ENCODE measurements at places on chromosomes 3 and 15.

- DNase-seq = no peak
Measured at GRCh38 chr3:155504682-155505081, 211.2 kb upstream of the STRIT1 start.

DNA sequence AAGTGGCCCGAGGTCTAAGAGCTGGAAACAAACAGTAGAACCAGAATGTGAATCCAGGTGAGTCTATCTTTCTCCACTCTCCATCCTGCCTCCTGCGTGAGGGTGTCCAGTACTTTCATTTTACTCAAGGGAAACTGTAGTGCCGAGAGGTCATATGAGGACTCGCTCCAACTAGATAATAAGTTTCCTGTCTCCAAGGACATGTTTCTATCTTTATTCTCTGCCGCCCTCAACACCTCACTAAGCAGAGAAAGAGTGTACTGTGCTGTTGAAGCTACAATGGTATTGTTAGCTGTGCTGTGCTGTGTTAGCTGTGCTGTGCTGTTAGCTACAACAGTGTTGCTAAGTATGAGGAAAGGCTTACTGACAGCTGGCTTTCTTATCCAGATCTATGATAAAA lies 137.9 kb upstream of the COL8A1 start:
- DNase-seq = no peak

- DNase-seq = no peak
Measured at GRCh38 chr3:171873580-171873979, 30.4 kb downstream of the TMEM212 start.

GRCh38 chr3:71063773-71064290 lies 519.7 kb downstream of the FOXP1 start:
- no peak for DNase-seq

GRCh38 chr3:61154457-61155198 lies 96.6 kb downstream of the FHIT start:
- no peak for DNase-seq

DNA sequence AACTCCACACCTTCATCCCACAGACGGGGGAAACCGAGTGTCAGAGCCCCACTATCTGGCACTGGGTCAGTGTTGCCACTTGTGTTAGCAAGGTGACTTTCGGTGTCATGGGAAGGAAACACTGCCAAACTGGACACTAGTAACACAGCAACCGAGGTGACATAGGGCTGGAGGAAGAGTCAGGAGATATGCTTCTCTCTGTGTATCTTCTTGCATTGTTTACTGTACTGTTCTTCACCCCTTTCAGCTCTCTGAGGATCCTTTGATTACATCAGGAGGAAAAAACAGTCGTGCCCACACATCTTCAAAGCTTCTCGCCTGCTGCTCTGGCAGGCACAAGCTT lies 109.4 kb upstream of the RAD18 start:
- no peak for DNase-seq

- no peak for DNase-seq
Measured at GRCh38 chr15:62934236-62934971, 108.1 kb upstream of the TPM1 start.

DNA sequence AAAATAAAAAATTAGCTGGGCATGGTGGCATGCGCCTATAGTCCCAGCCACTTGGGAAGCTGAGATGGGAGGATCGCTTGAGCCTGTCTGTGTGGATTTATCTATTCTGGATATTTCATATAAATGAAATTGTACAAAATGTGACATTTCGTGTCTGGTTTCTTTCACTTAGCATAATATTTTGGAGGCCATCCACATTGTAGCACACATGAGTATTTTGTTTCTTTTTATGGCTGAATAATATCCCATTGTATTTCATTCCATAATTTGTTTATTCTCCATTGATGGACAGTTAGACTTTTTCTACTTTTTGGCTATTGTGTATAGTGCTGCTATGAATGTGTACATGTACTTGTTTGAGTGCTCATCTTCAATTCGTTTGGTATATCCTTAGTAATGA lies 52.9 kb upstream of the DYNC1LI1 start:
- DNase-seq = no peak

- DNase-seq = no peak
Measured at GRCh38 chr15:60551781-60552161, 72.8 kb upstream of the ICE2 start.

DNA sequence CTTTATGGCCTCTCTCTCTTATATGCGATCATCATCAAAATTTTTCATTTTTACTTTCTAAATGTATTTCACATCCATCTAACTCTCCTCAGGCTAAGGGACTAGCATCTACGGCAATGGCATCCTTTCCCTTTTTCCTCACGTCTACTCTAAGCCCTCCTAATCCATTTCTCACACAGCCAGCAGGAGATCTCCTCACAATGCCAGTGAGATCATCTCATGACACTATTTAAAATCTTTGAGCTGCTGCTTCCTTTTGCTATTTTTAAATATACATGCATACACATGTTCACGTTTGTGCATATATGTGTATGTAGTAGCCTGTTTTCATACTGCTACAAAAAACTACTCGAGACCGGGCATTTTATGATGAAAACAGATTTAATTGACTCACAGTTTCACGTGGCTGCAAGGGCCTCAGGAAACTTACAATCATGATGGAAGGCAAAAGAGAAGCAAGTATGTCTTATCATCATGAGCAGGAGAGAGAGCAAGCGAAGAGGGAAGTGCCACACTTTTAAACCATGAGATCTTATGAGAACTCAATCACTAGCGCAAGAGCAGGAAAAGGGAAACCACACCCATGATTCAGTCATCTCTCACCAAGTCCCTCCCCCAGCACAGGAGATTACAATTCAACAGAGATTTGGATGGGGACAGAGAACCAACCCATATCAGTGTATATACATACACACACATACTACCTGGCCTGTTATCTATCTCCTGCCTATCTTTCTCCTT lies 599.2 kb upstream of the ROBO1 start:
- DNase-seq = no peak

- no peak for DNase-seq
Measured at GRCh38 chr15:88389120-88389519, 78.1 kb downstream of the MRPL46 start.

GRCh38 chr3:118808723-118809122 lies 225.9 kb downstream of the IGSF11 start:
- DNase-seq = no peak

DNA sequence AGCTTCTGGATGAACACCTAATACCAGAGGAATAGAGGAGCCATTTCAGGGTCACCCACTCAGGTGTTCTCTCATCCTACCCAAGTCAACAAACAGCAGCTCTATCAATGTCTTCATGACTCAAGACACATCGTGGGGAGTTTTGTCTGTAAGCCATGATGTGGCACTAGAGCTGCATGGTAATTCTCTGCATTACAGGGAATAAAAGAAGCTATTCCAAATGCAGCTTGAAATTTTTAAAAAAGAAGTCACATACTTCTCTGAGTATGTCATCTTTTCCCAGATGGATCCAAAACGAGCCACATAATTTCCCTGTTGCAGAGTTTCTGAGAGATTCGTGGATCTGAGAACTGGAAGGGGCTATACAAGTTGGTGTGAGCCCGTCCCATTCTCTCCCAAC lies 6.1 kb upstream of the THSD4 start:
- DNase-seq = no peak

DNA sequence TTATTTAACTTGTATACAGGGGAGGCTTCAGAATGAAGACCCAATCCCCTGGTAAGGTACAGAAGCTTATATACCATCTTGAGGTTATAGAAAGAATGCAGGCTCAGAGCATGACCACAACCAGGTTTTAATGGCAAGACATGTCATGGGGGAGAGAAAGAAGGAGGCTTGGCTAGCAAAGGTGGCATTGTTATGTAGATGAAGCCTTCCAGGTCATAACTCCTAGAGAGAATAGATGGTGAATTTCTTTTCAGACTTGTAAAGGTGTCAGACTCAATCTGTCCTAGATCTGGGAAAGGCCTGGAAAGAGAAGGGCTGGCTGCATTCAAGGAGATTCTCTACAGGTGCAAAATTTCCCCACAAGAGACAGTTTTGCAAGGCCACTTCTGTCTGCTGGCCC lies 99.4 kb upstream of the CTDSPL start:
- no peak for DNase-seq

- DNase-seq = no peak
Measured at GRCh38 chr3:72145506-72146380, 360.8 kb upstream of the PROK2 start.

DNA sequence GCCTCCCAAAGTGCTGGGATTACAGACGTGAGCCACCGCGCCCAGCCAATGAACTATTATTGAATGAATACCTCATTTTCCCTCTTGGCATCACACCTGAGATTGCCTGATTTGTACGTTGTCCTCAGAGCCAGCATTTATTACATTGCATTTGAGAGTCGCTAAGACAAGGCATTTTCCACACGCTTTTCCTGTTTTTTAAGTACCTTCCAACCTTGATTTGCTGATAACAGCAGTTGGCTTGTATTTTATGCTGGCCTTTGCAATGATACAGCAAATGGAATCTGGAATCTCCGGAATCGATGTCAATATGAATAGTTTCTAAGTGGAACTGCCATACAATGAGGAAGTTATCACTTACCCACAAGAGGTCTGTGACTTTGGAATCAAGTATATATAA lies 15.7 kb upstream of the CNBP start:
- DNase-seq = no peak

DNA sequence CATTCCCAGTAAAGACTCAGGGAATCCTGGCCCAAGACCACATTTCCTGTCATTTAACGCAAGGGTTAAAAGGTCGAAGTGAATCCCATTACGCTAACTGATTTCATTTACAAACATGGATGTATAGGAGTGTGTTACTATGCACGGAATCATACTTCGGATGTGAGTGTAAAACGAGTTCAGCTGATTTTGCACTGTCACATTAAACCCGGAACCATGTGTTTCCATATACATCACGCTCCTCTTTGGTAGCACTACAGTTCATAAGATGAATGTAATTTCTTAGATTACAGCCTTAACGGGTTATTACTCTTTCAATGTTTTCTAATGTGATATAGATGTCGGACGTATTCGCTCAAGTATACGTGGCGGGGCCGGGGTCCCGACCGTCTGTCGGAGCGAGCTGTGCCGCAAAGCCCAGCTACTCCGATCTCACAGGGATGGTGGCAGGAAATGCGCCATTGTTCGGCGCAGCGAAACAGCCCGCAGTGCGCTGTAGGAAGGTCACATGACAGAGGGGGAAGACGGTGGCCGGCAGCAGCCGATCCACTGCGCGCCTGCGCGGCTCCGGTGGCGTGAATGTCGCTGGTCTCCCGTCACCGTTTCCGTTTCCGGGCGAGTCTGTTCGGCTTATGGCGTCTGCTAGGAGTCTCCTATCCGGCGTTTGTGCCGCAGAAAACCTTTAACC lies 97.3 kb downstream of the NPAP1 start:
- no peak for DNase-seq

- DNase-seq = no peak
Measured at GRCh38 chr3:52793702-52794611, 639 bp upstream of the ITIH3 start.

GRCh38 chr3:60246361-60246760 lies 1004.9 kb downstream of the FHIT start:
- DNase-seq = no peak

DNA sequence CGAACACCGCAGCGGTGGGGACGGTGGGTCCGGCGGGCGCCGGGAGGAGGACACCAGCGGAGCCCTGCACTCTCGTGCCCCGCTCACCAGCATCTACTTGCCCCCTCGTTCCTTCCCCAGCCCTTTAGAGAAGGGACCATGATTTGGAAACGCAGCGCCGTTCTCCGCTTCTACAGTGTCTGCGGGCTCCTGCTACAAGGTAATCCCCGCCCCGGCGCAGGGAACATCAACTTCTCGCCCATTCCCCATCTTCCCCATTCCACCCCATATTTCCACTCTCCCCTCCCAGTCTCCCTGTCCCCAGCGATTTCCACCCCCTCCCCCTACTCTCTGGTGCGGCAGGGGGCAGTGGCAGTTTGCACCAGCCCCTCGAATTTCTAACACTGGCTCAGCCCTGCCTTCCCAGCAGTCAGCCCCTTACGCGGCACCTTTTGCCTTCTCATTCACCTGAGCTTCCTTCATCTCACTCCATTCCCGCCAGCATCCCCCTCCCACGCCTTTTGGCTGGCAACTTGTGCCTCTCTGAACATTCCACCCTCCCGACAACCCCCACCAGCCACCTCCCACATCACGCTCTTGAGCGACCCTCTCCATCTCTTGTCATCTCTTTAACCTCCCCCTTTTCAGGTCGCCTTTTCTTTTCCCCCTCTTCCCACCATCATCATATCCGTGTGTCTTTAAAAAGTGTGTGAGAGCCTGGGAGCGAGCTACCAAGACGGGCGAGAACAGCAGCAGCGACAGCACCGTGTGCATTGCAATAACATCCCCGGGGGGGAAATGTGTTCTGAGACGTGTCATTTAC lies 882 bp downstream of the CADM2 start:
- no peak for DNase-seq

DNA sequence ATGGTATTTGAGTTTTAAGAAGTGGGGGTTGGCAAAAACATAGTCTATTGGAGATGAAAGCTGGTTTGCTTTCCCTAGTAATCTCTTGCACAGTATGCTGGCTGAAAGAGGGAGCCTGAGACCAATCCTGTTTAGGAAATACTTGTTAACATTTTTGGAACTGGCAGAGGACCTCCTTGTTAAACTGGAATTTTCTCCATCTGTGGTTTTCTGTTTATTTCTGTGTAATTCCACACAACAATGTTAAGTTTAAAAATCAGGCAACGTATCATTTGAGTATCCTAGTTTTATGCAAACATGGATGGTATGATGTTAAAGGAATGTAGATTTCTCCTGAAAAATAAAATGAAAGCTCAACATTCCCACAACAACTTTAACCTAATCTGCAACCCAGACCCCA lies 536.0 kb upstream of the TBL1XR1 start:
- DNase-seq = no peak

DNA sequence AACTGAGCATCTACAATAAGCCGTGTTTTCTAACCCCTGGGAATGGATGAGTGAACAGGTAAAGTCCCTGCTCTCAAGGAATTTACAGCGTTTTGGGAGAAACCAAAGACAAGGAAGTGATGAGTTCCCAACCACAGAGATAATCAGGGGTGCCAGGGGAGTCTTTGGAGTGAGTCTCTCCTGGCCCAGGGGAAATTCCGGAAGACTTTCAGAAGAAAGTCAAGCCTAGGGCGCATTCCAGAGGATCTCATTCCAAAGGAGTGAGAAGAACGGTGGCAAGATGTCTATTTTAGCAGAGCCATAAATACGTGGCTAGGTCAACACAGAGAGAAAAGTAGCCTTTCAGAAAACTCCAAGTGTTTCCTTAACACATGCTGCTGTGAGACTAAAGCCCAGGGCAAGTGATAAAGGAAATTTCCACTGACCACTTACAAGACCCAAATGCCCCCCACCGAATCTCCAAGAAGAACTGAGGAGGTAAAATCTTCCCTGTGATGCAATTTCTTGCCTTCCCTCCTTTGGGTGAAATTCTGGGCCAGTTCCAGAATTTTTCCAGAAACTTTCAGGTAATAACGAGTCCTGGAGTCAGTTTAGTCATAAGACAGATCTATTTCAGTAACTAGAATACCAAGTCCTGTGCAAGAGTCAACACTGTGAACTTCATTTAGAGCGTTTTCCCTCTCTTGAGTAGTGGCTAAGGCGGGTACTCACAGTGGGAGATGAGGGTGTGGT lies 437.4 kb downstream of the NR2F2 start:
- no peak for DNase-seq
